ENCODE measurements at places on chromosomes 7 and 10.

DNA sequence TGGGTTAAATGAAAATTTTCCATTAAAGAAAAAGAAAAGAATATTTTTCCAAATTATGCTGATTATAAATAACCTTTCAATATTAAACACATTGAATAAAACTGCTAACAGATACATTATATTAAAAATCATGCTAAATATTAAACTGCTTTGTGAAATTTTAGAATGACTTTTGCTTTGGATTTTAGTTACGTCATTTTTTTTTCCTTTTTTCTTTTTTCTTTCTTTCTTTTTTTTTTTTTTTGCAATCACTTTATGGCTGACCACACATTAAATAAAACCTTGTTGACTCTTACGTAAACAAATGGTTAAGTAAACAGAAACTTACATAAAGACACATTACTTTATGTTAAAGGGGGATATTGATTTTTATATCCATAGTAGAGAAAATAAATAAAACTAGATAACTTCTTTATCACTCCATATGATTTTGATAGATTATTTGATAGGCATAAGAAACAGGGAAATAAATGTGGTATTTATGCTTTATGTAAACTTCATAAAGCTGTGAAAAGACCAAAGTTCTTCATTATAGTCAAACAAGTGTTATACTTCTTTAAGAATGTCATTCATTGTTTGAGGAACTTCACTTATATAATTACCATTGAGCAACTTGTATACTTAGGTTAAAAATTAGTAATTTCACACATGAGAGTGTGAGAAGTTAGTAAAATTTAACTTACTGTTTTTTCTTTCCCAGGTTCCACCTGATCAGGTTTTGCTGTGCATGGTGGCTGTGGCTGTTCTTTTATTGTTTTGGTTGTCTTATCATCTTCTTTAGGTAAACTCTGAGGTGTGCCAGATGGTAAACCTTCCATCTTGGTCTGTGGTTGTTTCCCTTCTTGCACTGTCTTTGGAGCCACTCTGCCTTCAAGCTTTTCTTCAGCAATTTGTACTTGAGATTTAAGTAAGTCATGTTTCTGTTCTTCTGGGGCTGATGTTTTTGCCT is 197.3 kb downstream of the PCLO start:
- no peak for DNase-seq

- DNase-seq = no peak
These were observed 168.3 kb upstream of the PPP1R3A start for GRCh38 chr7:114086914-114087652.

- no peak for DNase-seq
These were observed 3.4 kb downstream of the TLX1 start for GRCh38 chr10:101134299-101135127.

- no peak for DNase-seq
These were observed 43.8 kb downstream of the CYTH3 start for GRCh38 chr7:6228361-6229229.
